Natural killer cell treated with Interleukin-12 subunit alpha and Interleukin-12 subunit beta and Interleukin-15 and Interleukin-18, amount 100 ng/mL, for 72 hours (primary cell): ENCODE measurements at places on chromosomes 4 and X.

DNA sequence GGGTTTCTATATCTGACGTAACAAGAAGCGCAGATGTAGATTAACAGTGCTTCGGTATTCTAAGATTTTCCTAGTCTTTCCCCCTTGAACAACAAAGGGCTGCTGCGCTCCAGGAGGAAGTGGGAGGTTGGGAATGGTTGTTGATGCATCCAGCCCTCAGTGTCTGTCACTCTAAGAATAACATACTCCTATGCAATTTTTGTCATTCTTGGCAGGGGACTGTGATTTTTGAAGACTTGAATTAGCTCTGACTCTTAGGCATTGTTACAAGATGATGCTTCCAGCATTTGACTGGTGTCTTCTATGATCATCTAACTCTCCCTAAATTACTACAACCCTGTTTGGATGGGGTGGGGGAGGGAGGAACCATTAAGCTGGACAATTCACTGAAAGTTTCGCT is 394.2 kb downstream of the ARHGAP24 start:
- DNase-seq, result no peak

- DNase-seq, result no peak
Observed at GRCh38 chr4:88029556-88029955, 22.1 kb downstream of the PKD2 start.

GRCh38 chr4:2914256-2915126 is 48.7 kb downstream of the NOP14 start:
- DNase-seq, result no peak

GRCh38 chr4:8817813-8818062 is 53.9 kb downstream of the HMX1 start:
- no peak for DNase-seq

GRCh38 chr4:79862821-79863220 is 210.2 kb downstream of the ANTXR2 start:
- no peak for DNase-seq

DNA sequence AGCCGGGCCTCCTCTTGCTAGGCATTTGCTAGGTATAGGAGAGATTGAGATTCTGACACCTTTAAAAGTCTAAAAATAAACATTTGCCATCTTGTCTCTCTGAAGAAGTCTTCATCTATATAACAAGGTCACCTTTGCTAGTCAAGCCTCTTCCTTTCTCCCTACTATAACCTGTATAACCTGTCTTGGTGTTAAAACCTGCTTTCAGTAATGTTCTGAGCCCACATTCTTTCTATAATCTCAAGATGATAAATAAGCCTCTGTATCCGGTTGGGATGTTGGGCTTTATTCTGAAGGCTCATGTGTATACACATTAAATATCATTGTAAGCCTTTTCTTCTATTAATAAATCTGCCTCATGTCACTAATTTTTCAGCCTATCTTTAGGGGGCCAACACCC is 10.2 kb downstream of the ASIC5 start:
- DNase-seq, result no peak

DNA sequence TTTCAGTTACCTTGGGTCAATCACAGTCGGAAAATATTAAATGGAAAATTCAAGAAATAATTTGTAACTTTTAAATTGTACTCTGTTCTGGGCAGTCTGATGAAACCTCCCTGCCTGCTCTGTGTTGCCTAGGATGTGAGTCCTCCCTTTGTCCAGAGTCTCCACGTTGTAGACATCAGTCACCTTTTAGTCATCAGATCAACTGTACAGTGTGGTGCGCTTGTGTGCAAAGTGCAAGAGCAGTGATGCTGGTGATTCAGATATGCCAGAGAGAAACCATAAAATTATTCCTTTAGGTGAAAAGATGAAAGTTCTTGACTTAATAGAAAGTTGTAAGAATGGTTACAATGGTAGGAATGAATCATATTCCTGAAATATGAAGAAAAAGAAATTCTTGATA is 1.4 kb downstream of the SPATA4 start:
- no peak for DNase-seq

- DNase-seq, result no peak
Observed at GRCh38 chr4:174757736-174758135, 71.3 kb downstream of the GLRA3 start.

DNA sequence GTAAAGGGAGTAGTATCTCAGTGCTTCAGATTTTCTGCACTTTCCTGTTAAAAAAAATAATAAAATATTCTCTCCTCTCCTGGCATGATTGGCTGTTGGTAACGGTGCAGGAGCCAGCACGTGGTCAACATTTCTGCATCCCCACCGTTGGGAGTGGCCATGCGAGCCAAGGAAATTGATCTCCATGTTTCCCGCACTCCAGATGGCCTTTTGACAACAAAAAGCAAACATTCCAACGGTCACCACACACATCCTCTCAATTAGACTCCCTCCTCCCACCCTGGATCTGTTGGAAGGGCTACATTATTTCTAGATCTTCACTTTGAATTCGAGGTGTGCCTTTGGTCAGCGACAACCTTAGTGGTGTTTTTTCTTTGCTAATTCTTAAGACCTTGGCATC is 45.0 kb downstream of the STK32B start:
- no peak for DNase-seq

DNA sequence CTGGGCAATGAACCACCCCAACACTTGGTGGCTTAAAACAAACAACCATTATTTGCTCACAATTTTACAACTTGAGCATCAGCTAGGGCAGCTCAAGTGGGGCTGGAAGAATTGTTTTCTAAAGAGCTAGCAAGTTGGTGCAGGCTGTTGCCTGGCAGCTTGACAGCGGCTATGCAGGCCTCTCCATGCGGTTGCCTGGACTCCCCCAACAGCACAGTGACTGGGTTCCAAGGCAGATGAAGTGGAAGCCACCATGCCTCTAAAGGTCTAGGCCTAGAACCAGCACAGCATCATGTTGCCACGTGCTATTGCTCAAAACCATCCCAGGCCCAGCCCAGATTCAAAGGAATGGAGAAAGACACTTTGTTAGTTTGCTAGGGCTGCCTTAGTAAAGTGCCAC is 114.8 kb downstream of the BCOR start:
- DNase-seq, result no peak

DNA sequence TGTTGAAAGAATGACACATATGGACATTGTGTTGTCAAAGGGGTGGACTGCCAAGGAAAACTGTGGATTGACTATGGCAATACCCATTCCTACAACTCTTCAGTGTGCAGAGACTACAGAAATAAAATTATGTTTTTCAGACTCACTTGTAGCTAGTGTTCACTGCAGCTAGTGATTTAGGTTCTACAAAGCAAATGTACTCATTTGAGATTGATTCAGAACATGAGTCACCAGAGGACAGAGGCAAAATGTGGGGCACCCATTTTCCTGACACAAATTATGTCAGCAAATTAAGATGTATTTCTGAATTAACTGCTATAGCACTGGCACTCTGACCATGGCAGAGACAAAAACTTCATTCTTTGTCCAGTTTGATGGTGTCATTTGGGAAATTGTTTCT is 40.7 kb downstream of the SPCS3 start:
- no peak for DNase-seq

DNA sequence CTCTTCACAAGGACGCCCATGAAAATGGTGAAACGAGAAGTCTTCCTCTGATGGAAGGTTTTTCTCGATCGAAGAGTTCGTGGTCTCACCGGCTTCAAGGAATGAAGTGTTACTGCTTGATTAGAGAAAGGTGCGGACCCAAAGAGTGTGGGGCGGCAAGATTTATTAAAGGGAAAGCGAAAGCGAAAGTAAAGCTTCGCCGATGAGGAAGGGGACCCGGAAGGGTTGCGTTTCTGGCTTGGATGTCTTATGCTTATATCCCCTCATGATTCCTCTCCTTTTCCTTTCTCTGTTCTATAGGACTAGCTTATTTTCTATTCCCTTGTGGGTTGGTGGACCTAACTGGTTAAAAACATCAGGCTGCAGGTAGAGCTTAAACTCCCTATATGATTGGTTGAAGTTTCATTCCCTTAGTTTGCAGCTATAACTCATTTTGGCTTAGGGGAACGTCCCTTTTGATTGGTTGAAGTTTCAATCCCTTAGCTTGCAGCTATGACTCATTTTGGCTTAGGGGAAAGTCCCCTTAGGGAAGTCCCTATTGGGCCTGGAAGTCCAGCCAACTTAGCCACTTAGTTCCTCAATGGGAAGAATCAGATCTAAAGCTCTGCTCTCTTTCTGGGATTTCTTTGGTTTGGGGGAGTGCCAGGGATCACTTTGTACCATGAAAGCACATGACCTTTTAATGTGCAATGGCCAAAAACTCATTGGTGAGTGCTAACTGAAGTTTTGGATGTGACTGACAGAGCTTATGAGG is 1025.0 kb upstream of the PCDH10 start:
- no peak for DNase-seq
